ENCODE measurements at places on chromosomes 2 and 18.

- no peak for DNase-seq
Measured at GRCh38 chr2:112081262-112081661, 26.2 kb downstream of the TMEM87B start.

DNA sequence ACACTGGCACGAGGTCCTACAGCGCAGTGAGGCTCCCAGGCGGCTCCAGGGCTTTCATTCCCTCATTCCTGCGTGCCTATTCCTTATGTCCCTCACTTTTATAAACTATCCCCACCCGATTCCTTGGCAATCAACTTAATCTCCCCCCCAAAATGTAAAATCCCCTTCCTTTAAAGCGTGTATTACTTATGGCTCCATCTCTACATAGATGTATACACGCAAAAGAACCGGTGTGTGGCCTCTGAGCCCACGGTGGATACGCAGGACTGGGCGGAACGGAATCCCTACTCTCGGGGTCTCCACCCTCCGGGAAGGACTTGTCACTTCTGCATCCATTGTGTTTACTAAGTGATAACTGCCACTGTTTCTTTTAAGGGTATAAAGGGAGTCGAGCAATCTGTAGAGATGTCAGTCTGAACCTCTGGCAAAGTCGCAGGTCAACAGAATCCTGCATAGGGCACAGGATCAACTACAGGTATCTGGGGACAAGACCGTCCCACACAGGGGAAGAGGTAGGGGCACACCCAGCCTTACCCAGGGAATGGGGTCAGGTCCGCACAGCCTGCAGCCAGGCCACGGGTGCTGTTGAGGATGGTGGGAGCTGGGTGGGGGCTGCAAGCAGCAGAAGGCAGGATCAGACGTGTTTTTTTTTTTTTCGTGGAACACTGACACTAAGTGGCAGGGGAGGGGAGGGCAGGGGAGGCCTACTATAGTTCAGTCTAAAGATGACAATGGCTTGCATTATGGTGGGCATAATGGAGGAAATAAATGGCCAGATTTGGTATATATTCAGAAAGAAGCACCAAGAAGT, 42.1 kb downstream of the HDLBP start:
- DNase-seq, result no peak

DNA sequence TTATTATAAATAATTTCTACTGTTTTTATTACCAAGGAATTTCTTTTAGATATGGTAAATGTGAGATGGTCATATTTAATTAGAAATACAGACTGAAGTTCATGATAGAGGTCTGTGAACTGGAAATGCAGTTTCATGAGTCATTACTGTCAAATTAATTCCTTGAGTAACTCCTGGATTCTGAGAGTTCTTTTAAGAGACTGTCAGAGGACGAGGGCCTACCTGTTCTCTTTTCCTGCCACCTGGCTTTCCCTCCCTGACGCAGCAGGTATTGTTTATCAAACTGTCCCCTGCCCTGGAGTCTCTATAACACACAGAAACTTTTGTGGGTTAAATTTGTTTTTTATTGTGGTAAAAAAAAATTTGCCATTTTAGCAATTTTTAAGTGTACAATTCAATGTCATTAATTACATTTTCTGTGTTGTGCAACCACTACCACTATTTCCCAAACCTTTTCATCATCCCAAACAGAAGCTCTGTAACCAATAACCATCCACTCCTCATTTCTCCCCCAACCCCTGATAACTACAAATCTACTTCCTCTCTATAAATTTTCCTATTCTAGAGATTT, 142.6 kb downstream of the DIS3L2 start:
- no peak for DNase-seq

DNA sequence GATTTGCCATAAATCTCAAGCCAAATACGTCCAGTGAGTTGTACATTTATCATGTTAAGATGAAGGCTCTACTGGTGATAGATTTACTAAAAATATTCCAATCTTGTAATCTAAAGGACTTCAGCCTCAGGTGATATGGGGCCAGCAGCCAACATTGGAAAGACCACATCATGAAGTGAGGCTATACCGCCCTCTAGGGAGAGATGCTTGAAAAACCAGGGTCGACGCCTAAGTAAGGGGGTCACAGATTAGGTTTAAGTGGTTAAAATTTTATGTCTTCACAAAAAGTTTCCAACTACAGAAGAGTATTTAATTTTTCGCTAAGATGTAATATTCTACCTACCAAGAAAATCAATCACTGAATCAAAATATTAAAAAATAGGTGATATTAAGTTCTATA, 33.3 kb downstream of the DOCK10 start:
- DNase-seq, result no peak

- no peak for DNase-seq
Measured at GRCh38 chr2:158473719-158474392, 17.1 kb downstream of the PKP4 start.

- DNase-seq, result no peak
Measured at GRCh38 chr18:58536534-58537271, 92.2 kb downstream of the ALPK2 start.

GRCh38 chr2:207317378-207317984, 151.7 kb upstream of the KLF7 start:
- no peak for DNase-seq

DNA sequence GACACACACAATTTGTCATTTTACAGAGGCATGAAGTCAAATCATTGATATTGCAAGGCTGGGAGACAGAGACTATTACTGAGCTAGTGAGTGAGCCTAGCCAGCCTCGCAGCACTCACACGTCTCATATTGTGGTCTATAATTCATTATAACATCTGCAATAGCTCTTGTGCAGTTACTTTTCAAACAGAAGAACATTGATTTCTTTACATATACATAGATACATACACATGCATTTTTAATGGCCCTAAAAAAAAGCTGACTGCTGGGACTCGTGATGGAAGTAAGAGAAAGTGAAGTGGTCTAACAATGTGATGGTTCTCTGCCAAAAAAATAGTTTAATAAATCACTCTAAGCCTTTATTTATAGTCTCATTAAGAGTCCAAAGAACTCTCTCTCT, 56.8 kb downstream of the KIAA2012 start:
- DNase-seq, result no peak

- DNase-seq, result no peak
Measured at GRCh38 chr2:70668432-70668831, 99.6 kb downstream of the ADD2 start.

DNA sequence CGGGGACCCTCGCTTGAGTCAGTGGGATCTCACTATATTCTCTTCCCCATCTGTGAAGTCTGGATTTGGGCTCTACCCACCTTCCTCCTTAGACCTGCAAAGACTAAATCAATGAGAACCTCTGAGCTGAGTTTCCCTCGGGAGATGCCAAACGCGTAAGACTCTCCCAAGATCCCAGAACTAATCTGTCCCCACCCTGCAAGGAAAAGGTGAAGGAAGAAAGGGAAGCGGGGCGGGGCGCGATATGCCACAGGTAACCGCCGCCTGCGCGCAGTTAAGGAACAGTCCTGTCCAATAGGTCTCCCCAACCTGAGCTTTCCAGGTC, 780 bp downstream of the SRD5A2 start:
- no peak for DNase-seq

DNA sequence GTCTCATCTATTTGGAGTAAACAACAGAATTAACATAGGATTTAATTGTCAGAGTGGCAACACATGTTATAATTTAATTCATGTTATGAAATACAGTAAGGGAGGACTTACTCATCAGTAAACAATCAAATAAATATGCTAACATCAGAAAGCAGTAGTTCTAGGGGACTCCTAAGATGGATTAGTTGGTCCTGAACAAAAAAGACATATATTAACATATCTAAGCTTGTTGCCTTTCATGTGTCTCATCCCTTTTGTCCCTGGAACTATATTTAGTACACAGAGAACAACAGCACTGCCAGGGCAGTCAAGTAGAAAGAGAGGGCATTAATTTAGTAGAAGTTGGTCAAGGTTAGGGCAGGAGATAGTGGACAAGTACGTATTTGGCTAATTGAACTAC, 117.8 kb upstream of the FZD5 start:
- no peak for DNase-seq

- DNase-seq, result no peak
Measured at GRCh38 chr2:156321243-156321904, 11.1 kb downstream of the NR4A2 start.

GRCh38 chr2:186543561-186544131, 46.2 kb upstream of the ITGAV start:
- no peak for DNase-seq

- DNase-seq, result no peak
Measured at GRCh38 chr2:28906376-28906775, 11.9 kb downstream of the WDR43 start.

- no peak for DNase-seq
Measured at GRCh38 chr2:200435379-200435778, 74.5 kb downstream of the KCTD18 start.

DNA sequence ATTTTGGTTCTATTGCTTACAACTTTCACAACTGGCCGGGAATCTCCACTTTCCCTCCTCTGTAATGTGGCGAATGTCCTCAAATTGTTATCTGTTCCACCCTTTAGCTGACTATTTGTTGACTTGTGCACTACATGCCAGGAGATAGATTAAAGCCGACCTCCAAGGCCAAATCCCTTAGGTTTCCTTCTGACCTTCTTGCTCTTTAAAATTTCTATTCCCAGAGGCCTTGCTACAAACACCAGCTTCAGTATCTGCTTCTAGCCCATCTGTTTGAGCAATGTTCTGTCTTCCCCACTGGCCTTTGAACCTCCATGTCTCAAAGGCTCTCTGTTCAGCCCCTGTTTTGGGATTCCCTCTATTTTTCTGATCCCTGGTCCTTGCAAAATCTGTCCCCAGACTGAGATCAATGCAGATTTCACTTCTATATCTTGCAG, 426.2 kb downstream of the LRATD1 start:
- no peak for DNase-seq

DNA sequence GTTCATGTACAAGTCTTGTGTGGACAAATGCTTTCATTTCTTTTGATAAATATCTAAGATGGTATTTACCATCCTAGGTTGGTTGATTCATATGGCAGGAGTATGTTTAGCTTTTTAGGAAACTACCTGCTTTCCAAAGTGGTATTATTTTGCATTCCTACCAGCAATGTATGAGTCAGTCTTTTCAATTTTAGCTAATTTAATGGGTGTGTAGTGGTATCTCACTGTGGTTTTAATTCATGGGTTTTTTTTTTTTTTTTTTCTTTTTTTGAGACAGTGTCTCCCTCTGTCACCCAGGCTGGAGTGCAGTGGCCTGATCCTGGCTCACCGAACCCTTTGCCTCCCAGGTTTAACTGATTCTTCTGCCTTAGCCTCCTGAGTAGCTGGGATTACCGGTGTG, 4.2 kb downstream of the ZNF512 start:
- DNase-seq, result no peak

DNA sequence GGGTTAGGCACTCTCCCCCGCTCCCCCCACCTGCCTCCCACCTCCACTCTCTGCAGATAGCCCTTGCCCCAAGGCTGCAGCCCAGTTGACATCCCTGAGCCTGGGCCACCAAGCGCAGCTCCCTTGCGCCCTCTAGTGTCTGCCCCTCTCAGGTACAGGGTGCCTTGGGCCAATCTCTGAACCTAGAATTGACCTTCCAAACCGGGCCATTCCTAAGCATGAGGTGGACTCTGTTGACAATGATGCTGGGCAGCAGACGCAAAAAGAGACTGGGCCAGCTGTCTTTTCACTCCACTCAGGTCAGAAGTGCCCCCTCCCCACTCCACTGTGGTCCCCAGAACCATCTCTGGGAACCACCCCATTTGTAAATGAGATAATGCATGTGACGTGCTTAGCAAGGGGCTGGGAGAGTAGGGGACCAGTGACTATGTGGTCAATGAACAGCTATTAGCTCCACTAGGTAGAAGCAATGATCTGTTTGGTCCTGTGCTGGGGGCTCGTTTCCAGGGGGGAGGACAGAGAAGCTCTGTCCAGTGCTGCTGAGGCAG, 43.3 kb upstream of the PLB1 start:
- peak; percentile 72 for DNase-seq

GRCh38 chr18:79682894-79683625, 3.5 kb downstream of the CTDP1 start:
- peak; percentile 36 for DNase-seq

DNA sequence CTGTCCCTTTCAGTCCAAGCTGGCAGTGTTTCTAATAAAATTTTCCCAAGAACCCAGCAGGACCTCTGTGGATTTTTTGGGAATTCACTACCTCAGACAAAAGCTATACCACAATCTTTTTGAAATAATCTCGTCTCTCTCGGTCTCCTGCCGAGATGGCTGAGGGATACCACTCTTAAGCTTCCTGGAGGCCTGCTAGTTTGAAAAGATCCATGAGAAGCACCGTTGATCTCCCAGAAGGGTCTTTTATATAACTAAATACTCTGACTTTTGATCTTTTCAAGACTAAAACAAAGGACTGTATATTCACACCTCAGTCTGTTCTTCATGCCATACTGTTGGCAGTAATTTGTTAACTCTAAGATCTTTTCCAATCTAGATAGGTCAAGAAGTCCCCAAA, 141.7 kb downstream of the UPP2 start:
- no peak for DNase-seq

DNA sequence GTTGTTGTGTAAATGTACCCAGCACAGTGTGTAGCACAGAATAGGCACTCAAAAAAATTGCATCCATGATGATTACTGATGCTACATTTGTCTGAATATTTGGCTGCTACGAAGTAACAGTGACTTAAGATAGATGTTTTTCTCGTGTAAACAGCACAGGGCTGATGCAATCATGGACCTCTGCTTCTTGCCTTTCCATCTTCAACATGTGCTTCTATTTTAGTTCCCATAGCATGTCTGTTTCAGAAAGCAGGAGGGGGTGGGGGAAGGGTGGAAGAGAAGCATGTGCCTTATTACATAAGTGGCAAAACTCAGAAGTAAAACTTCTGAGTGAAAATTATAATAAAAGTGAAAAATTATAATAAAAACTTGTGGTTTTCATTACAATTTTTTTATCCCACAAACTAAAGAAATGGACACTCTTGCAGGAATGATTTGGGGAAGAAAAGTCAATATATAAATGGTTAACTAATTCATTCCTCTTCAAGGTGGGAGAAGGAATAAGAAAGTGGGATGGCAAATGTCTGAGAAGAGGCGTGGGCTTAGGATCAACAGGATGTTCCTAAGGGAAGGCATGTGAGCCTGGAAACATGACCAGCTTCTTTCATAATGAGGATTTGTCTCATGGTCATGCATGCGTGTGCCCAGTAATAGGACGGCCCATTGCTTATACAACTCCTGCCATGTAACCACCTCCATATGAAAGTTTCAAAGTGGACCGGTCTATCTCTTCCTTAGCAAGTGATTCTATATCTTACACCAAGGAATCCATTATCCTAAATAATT, 27.2 kb downstream of the CCBE1 start:
- no peak for DNase-seq

DNA sequence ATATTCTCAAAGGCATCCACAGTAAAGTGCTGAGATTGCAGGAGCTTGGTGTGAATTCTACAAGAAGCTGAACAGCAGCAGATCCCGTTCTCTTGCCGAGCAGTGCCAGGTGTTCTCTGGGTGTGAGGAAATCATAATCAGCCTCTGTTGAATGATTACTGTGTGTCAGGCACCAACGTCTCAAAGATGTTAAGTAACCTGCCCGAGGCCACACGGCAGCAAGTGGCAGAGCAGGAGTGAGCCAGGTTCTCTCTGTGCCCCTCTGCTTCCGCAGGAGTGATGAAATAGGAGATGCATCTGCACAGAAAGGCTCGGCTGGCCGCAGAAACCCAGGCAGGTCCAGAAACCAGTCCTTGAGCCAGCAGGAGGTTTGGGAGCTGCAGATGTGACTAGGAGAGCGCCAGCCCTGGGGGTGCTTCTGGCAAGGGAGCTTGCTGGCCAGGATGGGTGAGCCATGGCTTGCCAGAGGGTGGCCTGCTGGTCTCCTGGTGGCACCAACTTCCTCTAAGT, 68.4 kb downstream of the COPS7B start:
- DNase-seq, result no peak

All from activated T-cell treated with anti-CD3 and anti-CD28 coated beads for 24 hours (primary cell).